Hippocampal formation (tissue), 2 donors: ENCODE measurements at places on chromosomes 1 and 21.
A peak's percentile ranks its signal among the peaks of the same experiment; 100 is the strongest.

- peak; percentile 22 for DNase-seq
These were observed 7.1 kb upstream of the CLDN19 start for GRCh38 chr1:42747125-42747524.

DNA sequence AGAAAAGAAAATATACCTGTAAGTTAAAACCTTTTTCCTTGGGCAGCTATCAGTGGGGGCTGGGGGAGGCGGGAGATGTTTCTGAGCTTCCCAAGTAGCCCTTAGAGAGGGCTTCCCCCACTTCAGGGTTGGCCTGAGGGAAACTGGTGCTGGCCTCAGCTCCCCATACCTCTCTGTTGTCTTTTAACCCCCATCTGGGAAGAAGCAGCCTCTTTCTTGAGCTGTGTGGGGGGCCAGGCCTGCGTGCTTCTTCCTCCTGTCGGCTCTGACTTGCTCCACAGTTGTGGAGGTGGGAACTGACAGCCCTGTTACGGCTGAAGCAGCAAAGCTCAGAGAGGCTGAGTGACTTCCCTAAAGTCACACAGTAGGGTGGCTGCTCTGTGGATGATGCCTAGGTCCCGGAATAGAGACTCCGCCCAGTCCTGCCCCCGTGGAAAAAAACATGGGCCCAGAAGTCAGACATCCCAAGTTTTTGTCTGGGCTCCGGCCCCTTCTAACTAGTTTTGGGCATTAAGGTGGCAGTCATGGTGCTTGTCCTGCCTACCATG is 55.2 kb downstream of the ATP5PO start:
- no peak for DNase-seq

GRCh38 chr1:28447679-28448078 is 58.2 kb upstream of the RCC1 start:
- DNase-seq, result no peak

GRCh38 chr1:202987255-202987654 is 19.9 kb upstream of the TMEM183A start:
- DNase-seq, result no peak

GRCh38 chr1:92862605-92863004 is 30.8 kb downstream of the RPL5 start:
- DNase-seq, result no peak

- no peak for DNase-seq
These were observed 29.3 kb downstream of the COP1 start for GRCh38 chr1:176177764-176178163.

DNA sequence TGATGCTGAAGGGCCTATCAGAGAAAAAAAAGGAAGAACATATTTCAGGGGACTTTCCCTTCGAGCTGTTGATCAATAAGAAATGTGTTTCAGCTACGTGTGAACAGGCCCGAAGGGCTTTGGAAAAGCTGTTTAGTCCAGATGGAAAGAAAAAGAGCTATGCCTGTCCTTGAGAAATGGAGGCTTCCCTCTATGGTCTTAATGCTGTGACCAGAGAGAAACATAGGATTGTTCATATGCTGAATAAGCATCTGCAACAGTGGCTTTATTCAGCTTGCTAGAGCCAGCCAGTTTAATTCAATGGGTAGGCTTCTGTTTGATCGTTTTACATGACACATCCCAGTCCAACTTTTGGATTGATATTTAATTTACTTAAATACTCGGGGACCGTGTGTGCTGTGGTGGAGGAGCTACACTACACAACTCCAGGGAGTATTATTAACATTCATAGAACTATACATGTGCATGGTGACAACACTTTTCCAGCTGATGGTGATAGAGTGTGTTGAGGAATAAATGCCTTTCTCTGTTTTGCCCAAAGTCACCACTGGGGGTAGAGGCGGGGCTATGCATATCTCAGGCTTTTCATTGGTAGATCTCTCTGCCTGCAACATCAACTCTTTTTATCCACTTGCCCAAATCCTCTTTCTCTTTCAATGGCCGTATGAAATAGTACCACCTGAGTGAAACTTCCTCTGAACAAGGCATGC is 106.7 kb upstream of the C8B start:
- no peak for DNase-seq
